ENCODE measurements at places on chromosomes 13 and 19.

DNA sequence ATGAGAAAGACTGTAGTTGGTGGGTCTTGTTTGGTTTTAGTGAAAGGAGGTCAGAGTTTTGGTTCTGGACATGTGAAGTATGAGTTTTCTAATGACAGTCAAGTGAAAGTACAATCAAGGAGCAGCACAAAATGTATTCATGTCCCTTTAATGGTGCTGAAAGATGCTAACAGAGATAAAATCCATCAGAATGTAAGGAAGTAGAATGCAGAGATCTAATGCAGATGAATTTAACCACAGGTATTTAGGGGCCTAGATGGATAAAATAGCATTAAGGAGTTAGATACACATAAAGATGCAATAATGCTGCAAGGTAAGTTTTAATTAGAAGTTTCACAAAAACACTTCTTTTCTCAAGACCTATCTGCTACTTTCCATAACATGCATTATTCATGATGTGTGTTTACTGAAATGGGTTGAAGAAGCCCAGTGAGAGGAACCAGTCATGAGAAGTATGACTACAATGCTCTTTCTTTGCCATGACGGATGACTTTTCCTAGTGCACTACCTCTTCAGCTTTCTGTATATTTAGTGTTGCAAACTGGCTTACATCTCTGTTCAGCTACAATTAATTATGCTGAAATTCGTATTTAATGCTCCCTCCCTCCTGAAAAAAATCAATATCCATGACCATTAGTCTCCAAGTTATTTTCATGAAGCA is 222.9 kb upstream of the HTR2A start:
- DNase-seq: no peak

- DNase-seq: no peak
Observed at GRCh38 chr13:113425941-113426590, 27.2 kb downstream of the ADPRHL1 start.

DNA sequence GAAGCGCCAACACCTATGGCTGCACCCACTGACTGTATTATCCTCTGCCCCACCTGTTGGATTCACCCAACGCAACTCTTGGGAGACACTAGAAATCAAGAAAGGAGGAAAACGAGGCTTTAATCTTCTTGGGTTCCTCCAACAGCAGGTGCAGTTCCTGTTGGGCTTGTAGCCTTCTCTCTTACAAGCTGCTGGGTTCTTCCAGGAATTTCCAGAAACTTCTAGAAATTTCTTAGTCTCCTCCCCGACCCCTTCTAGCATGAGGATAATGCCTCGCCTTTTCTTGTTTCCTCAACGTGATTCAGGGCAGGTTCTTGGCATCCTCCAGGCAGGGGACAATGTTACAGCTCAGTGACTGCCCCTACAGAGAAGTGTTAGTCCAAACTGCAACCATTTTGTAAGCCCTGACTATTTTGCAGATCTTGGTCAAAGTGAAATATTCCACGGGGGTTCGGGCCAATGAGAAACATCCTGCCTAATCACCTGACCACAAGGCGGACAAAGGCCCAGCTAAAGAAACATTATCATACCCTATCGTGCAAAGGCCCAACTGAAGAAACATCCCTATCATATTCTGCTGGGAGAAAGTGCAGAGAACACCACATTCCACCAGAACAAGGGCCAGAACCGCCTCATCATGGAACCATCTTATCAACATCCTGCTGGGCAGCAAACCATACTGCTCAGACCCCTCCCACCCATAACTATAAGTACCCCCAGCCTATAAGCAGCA is 614 bp upstream of the PNMA8A start:
- no peak for DNase-seq

DNA sequence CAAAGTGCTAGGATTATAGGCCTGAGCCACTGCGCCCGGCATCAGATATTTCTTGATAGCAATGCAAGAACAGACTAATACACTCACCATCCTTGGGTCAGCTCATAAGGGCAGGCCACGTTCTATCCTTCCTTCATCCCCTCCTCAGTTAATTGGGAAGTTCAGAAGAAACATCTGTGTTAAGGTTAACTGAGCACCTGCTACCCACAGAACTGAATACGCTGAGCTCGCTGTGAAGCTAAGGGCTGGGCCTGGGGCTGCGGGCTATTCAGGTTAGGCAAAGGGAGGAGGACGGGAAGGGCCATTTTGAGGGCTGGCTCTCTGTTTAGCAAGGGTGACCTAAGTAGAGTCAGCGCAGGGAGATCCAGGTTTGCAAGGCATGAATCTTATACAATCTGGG is 43.0 kb upstream of the UQCRFS1 start:
- DNase-seq: no peak

- DNase-seq: peak; percentile 63
Observed at GRCh38 chr19:40596608-40597328, 4.4 kb upstream of the LTBP4 start.

- no peak for DNase-seq
Observed at GRCh38 chr19:58183817-58184215, 955 bp downstream of the ZNF274 start.

DNA sequence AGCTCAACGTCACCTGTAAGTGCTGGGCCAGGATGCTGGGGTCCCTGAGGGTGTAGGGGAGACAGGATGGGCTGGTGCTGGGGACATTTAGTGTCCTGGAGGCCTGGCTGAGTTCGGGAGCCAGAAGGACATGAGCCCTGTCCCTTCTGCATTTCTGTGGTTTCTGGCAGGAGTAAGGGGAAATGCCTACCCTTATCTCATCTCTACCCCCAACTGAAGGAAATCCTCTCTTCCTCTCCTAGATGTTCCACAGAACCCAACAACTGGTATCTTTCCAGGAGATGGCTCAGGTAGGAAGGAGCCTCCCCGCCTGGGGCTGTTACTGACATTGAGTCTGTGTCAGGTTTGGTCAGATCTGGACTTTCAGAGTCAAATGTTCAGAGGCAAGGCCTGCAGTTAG is 1.2 kb downstream of the CD33 start:
- DNase-seq: no peak

- peak; percentile 54 for DNase-seq
Observed at GRCh38 chr13:21075379-21076249, 14.2 kb upstream of the LATS2 start.

DNA sequence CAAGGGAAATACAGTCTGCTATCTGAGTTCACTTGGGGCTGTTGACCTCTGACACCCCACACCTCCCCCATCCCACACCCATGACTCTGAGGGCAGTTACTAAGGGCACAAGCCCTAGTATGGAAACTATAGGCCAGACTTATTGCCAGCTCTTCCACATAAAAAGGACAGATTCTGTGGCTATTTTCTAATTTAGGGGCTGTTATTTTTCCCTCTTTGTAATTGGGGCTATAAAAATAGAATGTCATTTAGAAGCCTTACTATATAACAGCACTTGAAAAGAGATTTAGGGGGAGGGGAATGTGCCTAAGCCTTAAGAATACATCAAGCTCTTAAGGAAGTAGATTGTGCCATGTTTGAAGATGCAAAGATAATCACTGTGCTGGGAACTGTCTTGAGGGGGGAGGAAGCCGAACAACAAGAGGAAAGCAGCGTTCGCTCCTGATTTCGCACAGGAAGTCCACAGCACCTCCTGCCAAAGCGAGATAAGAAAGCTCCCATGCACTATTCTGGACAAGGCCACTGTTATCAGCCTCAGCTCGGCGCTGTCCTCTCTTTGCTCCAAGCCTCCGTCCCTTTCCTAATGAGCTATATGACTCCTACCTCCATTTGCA is 86.6 kb downstream of the FLT1 start:
- DNase-seq: no peak

DNA sequence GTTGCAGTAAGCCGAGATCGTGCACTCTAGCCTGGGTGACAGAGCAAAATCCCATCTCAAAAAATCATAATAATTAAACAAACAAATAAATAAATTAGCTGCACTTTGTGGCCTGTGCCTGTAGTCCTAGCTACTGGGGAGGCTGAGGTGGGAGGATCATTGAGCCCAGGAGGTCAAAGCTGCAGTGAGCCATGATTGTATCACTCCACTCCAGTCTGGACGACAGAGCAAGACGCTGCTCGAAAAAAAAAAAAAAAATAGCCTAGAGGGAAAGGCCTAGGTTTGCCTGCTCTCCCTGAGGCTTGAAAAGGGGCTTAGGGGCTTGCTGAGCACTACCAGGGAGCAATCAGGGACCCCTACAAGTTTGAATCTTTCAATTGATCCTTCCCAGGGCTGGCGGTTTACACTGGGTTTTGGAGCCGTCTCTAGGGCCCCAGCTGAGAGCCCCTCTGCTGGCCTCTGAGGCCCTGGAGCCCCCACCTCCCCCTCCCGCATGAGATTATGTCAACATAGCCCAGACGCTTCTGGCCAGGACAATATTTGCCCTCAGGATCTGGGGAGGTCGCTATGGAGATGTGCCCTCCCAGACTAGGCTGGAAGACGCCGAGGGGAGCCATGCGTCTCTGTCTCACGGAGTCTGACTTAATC is 10.4 kb upstream of the GIPR start:
- no peak for DNase-seq

DNA sequence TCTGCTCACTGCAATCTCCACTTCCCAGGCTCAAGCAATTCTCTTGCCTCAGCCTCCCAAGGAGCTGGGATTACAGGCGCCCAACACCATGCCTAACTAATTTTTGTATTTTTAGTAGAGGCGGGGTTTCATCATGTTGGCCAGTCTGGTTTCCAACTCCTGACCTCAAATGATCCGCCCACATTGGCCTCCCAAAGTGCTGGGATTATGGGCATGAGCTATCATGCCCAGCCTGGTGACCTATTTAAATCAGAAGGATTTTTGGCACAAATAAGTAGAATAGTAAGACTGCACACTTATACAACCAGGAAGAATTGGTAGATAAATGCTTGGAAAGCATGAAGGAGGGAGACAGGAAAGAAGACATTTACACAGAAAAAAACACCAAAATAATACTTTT is 53.4 kb upstream of the AKAP11 start:
- no peak for DNase-seq

GRCh38 chr13:40072663-40073120 is 417.2 kb downstream of the COG6 start:
- no peak for DNase-seq

GRCh38 chr13:51797664-51798488 is 6.1 kb downstream of the DHRS12 start:
- peak; percentile 79 for DNase-seq

DNA sequence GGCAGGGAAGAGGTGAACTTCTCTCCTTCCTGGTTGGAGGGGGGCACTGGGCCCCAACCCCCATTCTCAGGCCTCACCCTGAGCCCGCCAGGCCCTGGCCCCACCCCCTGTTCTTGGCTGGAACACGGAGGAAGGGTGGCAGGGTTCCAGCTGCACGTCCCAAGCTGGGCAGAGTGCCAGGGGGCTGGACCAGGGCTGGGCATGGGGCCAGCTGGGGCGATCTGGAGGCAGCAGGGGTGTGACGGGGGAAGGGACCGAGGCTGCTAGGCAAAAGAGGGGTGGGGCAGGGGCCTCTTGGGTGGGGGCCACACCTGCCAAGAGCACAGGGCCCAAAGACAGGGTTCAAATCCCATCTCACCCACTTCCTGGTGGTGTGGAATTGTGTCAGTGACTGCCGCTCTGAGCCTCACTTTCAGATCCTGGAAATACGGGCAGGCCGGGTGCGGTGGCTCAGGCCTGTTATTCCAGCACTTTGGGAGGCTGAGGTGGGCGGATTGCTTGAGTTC is 2.2 kb downstream of the HIF3A start:
- no peak for DNase-seq

GRCh38 chr19:3098141-3098514 is 4.0 kb downstream of the GNA11 start:
- no peak for DNase-seq

- no peak for DNase-seq
Observed at GRCh38 chr19:19304186-19304965, 15.9 kb downstream of the SUGP1 start.

GRCh38 chr13:112001571-112001970 is 65.4 kb upstream of the SOX1 start:
- DNase-seq: no peak

DNA sequence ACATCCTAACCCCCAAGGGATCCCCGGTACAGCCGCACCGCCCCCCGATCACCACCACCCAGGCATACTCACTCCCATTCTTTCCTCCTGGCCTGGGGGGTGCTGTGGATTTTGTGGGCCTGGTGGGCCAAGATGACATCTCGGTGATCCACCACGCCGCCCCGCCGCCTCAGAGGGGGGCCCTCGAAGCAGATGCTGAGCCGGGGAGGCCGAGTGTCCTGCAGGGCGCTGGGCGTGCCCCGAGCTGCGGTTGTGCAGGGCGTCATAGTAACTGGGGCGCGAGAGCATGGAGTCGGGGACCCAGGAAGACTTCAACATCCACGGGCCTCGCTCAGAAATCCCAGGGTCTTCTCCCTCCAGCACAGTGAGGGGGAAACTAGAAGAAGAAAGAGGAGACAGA is 93.4 kb upstream of the CACNA1A start:
- no peak for DNase-seq

GRCh38 chr13:94177041-94177440 is 302.4 kb downstream of the DCT start:
- no peak for DNase-seq

- DNase-seq: no peak
Observed at GRCh38 chr19:39090881-39091280, 6.7 kb downstream of the ACP7 start.

DNA sequence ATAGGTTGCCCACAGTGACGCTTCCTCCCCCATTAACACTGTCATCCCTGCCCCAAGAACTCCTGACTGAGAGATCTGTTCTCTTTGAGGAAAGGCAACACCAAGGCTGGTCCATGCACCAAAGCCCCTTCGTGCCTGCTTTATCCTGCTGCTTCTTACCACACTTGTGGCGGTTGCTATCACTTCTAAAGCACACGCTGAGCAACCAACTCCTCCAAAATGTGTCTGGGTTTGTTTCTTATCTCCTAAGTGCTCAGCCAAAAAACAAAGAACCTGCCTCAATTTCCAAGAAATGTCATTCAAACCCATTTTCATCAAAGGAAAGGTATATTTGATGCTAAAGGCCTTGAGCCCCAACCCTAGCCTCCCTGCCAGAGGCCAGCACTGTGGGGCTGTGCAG is 14.6 kb downstream of the ATP7B start:
- DNase-seq: no peak

GRCh38 chr19:5612891-5613865 is 9.4 kb downstream of the SAFB2 start:
- DNase-seq: no peak

GRCh38 chr19:38675611-38676010 is 28.2 kb downstream of the ACTN4 start:
- DNase-seq: peak; percentile 24

GRCh38 chr19:19381007-19381926 is 24.2 kb upstream of the GATAD2A start:
- DNase-seq: no peak

DNA sequence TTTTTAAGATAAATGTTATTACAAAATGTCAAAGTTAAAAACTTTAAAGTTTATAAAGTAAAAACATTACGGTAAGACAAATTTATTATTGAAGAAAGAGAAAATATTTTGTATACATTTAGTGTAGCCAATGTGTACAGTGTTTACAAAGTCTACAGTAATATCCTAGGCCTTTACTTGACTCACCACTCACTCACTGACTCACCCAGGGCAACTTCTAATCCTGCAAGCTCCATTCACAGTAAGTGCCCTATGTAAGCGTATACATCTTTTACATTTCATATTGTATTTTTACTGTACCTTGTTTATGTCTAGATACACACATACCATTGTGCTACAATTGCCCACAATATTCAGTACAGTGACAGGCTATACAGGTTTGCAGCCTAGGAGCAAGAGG is 448.2 kb downstream of the KCTD12 start:
- DNase-seq: no peak

GRCh38 chr19:54448040-54448773 is 792 bp upstream of the LENG8 start:
- peak; percentile 65 for DNase-seq
